ENCODE measurements at places on chromosomes 7 and 10.

- no peak for DNase-seq
These were observed 269.0 kb downstream of the DOCK4 start for GRCh38 chr7:111937163-111937562.

GRCh38 chr10:28878236-28878970 is 201.1 kb downstream of the BAMBI start:
- DNase-seq = peak; percentile 28

GRCh38 chr10:135601-136464 is 578 bp downstream of the ZMYND11 start:
- DNase-seq = peak; percentile 62

- no peak for DNase-seq
These were observed 741 bp downstream of the PRAP1 start for GRCh38 chr10:133347710-133348517.

GRCh38 chr10:116170815-116171250 is 102.2 kb downstream of the GFRA1 start:
- no peak for DNase-seq

GRCh38 chr7:99097730-99098129 is 46.2 kb downstream of the SMURF1 start:
- DNase-seq = no peak

GRCh38 chr10:11212288-11213085 is 194.8 kb downstream of the CELF2 start:
- no peak for DNase-seq

DNA sequence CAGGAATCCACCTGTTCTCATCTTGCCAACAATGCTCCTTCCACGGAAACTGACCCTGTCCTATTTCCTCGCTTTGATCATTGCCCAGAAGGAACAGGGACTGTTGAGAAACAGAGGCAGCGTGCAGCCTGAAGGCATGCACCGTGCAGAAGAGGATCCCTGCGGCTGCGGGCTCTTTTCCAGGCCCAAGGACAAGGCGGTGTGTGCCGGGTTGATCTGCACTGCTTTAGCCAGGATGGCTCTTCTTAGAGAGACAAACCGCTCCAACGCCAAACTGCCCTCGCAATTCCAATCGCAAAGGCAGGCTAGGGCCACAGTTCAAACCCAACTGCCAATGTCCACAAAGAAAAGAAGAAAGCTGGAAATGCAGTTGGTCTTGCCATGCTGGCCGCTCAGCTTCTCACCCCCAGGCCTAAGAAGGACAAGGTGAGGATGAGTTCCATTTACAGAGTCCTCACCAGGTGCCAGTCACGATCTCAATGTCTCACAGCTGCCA is 26.5 kb downstream of the BRI3 start:
- DNase-seq = no peak

- DNase-seq = no peak
These were observed 47.2 kb upstream of the GPR37 start for GRCh38 chr7:124812764-124813163.

DNA sequence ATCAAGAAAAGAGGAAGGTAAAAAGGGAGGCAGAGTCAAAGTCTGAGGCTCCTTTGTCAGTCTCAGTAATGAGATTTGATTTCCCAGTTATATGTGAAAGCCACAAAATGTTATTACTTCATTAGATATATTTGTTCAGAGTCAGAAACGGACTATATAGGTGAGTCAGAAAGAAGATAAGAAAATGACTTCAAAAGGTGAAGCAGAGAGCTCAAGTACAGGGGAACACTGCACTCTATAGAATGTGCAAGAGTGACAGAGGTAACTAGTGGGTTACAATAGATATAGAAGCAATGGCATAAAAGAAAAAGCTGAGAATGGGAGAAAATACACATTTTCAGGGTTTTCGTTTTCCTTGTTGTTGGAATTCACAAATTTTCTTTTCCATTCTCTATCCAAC is 43.3 kb downstream of the DGKB start:
- no peak for DNase-seq

- no peak for DNase-seq
These were observed 23.6 kb downstream of the FKBP6 start for GRCh38 chr7:73351447-73352167.

DNA sequence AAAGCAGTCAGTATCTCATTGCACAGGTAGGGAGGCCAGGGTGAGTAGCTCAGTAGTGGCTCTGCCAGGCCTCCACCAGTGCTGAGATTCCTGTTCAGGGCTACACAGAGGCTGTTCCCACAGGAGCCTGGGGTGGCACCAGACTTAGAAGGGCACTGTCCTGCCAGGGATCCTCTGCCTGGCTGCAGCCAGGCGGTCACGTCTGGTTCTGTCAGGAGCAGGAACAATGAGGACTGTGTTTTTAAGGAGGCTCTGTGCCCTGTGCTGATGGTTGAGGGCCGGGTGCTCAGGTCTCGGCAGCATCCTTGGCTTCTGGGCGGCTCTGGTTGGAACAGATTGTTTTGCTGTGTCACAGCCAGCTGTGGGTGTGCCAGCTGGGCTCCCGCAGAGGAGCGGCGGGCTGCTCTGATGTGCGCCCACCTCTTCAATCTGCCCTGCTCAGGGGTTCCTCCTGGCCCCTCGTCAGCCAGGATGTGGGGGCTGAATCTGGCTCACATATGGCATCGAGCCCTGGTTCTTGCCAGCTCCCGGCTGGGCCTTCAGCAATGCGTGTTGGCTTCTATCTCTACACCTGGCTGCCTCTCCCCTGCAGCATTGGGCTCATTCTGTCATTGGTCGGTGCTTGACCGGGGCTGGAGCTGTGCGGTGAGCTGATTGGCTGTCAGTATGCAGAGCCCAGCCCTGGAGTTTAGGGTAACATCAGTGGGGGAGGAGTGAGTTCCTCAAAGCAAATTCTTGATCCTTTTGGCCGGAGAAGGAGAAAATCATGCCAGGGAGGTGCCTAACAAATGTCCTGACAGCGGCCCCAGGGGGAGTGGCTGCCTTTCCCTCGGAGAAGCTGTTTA is 41.2 kb downstream of the TACR2 start:
- DNase-seq = no peak

DNA sequence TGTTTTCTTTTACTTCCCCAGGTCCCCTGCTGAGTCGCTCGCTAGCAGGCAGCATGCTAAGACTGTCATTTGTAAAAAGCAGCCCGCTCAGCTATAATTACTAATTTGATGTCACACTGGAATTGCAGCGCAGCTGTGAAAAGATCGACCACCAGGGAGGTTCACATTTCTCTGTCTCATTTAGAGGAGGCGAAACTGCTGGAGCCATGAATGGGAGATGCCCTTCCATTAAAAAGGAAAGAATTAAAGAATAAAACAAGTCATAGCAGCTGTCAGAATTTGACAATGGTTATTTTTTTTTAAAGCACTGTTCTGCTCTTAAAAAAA is 153.5 kb downstream of the PIP4K2A start:
- DNase-seq = no peak

DNA sequence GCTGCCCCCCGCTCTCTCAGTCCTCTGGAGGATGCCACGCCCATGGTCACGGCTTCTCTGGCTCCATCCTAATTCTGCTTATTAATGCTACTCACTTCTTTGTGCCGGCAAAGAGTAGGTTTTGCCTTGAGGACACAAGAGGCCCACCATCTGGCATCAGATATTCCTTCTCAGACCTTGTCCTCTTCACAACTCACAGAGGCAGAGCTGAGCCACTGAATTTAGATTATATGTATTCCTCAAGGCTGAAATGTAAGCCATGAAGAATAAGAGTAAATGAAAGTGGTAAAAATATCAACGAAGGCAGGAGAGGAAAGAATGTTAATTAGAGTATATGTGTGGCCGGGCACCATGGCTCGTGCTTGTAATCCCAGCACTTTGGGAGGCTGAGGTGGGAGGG is 6.5 kb downstream of the RBP4 start:
- DNase-seq = no peak

DNA sequence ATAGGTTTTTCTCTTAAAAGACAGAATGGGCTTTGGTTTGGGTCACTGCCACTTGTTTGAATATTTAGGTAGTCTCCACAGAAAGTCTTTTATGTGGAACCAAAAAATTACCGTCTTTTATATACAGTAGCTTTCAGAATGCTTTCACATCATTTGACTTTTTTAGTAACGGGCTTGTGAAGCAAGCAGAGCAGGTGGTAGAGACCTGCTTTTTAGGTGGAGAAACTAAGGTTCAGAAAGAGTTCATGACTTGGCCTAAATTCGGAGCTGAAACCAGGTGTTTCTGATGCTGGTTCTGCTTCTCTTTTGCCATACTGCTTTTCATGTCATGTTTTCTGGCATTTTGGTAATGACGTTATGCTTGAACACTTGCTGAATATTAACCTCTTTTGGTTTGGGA is 36.3 kb downstream of the GARS1 start:
- no peak for DNase-seq

- DNase-seq = no peak
These were observed 3.0 kb upstream of the TECPR1 start for GRCh38 chr7:98254951-98255610.

GRCh38 chr7:157981778-157982177 is 605.8 kb downstream of the PTPRN2 start:
- DNase-seq = no peak

GRCh38 chr7:50822706-50823105 is 40.0 kb upstream of the GRB10 start:
- DNase-seq = peak; percentile 36

GRCh38 chr10:92530891-92531535 is 42.9 kb downstream of the IDE start:
- DNase-seq = no peak

DNA sequence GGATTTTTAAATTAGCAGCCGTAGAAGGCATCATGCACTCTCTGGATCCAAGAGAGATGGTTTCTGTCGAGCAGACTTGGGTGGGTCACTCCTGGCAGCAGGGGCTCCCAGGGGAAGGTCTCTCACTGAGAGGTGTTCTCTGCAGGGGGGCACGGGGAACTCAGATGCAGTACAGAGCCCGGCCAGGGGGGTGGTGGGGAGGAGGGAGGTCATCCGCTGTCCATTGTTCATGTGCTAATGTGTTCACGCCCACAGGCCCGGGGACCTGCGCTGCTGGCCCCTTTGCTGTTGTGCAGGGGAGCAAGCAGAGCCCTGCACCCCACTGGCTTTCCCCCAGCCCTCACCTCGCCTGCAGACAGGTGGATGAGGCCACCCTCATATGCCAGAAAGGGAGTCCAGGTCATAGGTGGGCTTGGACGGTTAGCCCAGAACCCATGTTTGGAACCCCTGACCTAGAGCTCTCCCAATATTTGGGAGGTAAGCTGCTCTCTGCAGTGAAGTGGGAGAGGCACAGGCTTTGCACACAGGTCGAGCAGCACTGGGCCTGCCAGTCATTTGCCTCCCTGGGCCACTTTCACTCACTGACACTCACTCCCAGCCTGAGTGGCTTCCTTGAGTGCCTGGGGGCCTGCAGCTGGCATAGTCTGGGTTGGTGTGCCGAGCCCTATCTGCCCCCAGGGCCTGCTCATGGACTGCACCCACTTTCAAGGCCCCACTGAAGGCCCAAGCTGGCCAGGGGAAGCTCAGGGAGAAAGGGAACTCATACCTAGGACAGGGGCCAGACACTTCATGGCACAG is 12.6 kb upstream of the TBRG4 start:
- DNase-seq = no peak

DNA sequence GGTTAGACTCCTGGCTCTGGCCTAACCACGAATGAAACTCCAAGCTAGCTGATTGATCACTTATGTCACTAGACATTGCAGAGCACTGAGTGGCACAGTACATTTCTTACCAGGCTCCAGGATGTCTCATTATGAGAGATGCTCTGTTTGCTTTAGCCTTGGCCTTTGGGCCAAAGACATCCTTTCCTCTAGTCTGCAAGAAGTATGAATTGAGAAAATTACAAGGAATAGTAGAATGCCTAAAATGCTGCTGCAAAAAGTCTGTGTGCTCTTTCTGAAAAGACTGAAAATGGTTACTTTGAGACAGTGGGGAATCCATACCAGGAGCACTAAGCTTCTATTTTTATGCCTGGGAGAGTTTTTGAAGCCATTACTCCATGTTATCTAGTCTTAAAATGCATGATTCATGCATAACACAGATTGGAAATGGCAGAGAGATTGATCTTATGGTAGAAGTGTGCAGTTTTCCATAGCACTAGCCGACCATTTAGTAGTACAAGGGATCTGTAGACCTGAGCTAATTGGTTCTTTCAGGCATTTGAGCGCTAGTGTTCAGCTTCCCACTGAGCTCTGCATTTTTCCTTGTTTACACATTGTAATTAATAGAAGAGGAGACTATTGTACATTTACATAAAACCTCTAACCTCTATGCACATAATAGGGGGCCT is 303.8 kb downstream of the PRKG1 start:
- no peak for DNase-seq

GRCh38 chr7:46192271-46192670 is 271.2 kb upstream of the IGFBP3 start:
- no peak for DNase-seq

GRCh38 chr7:18521945-18522566 is 26.5 kb downstream of the HDAC9 start:
- peak; percentile 37 for DNase-seq

DNA sequence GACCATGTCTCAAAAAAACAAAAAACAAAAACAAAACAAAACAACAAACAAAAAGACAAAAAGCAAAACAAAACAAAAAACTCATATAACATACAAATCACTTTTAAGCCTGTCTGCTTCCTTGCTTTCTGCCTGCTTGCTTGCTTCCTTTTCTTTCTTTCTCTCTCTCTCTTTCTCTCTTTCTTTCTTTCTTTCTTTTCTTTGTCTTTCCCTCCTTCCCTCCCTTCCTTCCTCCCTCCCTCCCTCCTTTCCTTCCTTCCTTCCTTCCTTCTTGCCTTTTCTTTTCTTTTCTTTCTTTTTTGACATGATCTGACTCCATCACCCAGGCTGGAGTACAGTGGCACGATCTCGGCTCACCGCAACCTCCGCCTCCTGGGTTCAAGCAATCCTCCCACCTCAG is 15.9 kb upstream of the TRA2A start:
- DNase-seq = no peak

DNA sequence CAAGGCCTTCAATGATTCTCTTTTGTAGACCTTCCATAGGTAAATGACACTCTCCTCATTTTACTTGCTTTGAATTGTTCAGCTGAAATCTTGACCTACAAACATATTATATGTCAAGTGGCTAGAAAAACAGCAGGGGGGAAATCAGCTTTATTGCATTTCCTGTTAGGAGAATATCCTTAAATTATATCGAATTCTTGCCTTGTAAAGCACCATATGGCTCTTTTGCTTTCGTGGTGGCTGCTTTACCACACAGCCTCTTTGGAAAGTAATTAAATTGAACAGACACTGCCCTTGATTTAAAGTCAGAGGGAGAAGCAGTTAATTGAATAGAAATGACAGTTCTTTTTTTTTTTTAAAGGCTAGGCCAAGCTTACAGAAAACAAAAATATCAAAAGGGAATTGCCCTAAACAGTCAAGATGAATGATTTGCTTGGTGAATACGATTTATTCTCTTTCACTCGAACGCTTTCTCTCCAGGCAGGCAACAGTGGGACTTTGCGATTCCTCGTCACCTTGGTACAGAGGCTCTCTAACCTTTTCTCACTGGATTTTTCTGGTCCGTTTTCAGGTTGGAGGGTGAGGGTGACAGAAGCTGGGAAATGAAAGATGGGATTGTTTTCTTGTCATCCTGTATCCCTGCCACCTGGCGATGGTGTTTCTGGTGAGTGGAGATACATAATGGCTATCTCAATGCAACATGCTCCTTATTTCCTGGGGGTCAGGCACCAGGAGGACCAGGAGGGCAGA is 126.0 kb downstream of the GATA3 start:
- no peak for DNase-seq
